Esophagus squamous epithelium (tissue), 5 donors: ENCODE measurements at places on chromosomes 5 and 9.

DNA sequence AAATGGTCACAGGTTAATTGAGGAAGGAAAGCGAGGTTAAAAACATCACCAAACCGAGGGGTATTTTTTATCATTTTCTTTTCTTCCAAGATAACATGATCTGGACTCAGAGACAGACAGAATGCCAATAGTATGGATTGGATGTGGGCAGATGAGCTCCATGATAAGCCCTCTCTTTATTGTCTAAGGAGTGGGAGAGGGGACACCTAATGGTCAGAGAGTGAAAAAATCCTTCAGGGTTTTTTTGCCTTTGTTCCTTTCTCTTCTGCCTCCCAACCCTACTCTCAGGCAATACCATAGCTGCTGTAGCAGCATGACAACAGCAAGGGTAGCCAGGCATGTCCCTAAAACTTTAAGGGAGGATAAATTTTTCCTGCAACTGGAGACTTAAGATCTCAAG lies 94.7 kb downstream of the DIRAS2 start:
- no peak for DNase-seq

- DNase-seq, result no peak
Observed at GRCh38 chr5:57499262-57500050, 16.8 kb upstream of the ACTBL2 start.

- DNase-seq, result no peak
Observed at GRCh38 chr5:132394667-132395259, 25.3 kb downstream of the SLC22A5 start.

DNA sequence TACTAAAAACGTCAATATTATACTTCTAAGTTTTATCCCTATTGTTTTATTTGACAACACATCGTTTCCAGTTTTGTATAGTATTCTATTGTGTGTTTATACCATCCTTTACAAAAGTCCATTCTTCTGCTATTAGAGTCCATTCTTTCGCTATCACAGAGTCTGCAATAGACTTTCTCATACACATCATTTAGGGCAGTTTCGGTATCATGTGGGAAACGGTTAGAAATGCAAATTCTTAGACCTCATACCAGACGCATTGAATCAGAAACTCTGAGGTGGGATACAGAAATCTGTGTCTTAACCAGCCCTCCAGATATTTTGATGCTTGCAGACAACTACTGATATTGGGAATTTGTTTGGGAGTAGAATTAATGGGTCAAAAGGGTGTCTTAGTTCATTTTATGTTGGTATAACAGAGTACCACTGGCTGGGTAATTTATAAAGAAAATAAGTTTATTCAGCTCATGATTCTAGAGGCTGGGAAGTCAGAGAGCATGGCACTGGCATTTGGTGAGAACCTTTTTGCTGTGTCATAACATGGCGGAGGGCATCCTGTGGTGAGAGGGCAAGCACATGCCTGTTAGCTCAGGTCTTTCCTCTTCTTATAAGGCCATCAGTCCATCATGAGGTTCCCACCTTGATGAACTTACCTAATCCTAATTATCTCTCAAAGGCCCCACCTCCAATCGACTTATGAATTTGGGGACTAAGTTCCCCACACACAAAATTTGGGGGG lies 21.1 kb downstream of the CARTPT start:
- no peak for DNase-seq

DNA sequence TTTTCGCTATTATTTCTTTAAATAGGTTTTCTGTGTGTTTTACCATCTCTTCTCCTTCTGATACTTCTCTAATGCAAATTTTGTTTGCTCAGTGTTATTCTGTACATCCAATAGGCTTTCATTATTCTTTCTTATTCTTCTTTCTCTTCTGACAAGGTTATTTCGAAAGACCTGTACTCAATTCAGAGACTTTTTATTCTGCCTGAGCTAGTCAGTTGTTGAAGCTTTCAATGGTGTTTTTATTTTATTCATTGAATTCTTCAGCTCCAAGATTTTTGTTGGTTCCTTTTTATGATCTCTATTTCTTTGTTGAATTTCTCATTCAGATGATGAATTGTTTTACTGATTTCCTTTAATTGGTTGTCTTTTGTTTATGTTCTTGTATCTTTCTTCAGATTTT lies 706.2 kb downstream of the NR2F1-AS1 start:
- DNase-seq, result no peak

DNA sequence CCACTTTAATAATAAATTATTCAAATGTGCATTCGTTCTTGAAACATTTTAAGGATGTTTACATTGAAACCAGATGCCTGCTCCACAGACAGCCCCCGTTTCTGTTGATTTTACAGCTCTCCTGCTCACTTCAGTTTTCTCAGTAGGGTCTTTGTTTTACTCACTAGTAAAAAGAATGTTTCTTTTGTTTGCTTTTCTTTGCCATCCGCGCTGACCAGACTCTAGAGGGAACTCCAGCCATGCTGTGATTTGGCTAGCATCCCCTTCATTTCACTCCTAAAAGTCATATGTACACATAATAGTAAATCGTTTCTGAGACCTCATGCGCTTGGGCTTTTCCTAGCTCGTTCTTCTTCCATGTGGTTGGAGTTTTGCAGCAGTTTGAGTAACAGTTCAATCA lies 28.7 kb upstream of the PALM2AKAP2 start:
- no peak for DNase-seq

DNA sequence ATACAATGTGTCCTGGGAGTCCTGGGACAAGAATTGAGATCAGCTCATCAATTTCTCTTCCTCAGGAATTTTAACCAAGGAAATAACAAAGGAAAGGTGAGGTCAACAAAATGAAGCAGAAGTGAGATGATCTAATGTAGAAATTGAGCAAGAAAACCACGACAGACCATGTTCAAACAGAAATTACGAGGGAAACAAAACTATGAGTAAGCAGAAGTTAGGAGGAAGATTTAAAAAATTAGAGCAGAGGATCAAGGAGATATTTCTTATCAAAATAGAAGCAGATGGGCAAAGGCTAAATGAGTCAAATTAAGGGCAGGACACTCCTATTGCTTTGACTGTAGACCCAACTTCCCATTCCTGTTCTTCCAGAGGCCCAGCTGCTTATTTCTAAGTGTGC lies 97.4 kb downstream of the HINT1 start:
- no peak for DNase-seq

DNA sequence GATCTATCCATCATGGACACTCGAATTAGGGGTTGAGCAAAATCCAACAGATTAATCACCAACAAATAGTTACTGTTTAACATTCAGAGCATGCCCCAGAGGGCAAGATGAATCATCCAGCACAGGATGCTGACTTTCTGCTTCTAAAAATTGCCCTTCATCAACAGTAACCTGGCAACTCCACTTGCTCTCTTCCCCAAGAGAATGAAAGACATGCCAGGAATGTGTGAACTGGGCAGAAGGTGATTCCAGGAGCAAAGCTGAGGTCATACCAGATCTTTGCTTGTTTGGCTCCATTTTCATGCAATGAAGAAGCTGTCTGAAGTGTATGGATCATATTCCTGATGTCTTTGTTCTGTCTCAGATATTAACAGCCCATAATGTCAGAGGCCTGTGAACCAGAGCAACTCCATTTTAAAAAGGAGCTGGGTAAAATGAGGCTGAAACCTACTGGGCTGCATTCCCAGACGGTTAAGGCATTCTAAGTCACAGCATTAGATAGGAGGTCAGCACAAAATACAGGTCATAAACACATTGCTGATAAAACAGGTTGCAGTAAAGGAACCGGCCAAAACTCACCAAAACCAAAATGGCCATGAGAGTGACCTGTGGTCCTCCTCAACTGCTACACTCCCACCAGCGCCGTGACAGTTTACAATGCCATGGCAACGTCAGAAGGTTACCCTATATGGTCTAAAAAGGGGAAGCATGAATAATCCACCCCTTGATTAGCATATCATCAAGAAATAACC lies 2.5 kb upstream of the ZNF367 start:
- no peak for DNase-seq

DNA sequence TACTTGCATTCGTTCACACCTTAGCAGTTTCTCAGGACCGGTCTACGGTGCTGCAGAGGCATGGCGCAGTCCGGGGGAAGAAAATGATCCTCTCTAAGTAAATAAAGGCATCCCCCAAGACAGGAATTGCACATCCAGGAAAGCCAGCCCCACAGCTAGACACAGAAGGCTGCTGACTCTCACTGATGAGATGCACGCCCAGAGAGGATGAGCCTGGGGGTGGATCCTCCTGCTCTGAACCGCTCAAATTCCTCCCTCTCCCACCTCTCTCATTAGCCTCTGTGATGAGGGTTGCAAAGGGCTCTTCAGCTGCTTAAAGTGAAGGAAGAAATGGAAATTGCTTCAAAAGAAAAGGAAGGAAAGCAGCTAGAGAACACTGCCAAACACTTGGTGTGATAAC lies 132.4 kb downstream of the TTLL11 start:
- DNase-seq, result no peak

- DNase-seq, result no peak
Observed at GRCh38 chr9:126117158-126117425, 209.5 kb upstream of the MVB12B start.

DNA sequence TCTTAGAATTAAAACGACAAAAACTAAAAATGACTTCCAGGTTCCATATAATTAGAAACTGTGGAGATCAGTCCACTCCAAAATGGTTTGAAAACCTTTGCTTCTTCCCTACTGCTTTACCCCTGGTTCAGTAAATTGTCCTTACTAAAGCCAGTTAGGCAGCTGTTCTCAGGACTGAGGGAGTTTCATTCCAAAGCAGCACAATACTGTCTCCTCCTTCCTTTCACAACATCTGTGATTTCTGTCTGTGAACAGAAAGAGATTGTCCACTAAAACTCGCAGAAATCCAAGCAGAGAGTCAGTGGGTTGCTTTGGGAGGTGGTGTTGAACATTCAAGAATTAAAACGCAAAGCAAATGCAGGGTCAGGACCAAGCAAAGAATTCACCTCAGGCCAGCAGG lies 740.8 kb upstream of the ZNF608 start:
- no peak for DNase-seq

DNA sequence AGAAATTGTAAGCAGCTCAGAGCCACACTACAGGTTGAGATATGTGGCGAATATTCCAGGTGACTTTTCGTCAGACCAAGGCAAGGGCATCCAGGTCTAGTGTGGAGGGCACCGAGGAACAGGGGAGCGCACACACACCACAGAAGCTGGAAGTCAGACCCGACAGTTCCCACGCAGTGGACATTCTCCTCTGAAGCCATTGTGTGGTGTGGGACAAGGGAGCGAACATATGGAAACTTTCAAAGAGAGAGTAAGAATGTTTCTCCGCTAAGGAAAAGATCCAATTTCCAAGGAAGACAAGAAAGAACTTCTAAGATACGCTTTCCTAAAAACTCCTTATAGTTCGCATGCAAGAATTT lies 141.4 kb upstream of the OTULINL start:
- DNase-seq, result no peak

- no peak for DNase-seq
Observed at GRCh38 chr5:133994990-133995333, 9.8 kb downstream of the VDAC1 start.

GRCh38 chr5:33182986-33183385 lies 257.8 kb upstream of the TARS1 start:
- DNase-seq, result no peak

- no peak for DNase-seq
Observed at GRCh38 chr9:79254900-79255650, 316.7 kb upstream of the TLE4 start.

- DNase-seq, result no peak
Observed at GRCh38 chr5:98593418-98593817, 180.0 kb upstream of the RGMB start.

DNA sequence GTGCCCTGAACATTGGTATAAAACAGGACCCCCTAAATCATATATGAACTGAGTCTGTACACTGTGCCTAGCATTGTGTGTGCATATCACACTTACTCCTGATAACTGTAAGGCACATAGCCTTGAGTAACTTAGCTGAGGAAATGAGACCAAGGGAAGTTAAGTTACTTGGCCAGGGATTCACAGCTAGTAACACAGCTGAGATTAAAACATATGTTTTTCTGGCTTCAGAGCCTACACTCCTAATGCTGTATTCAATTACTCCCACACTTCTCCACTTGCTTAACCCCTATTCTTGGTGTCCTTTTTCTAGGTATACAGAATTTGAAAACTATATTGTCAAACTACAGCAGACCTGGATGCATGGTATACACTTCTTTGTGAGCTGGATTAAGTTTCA lies 12.8 kb downstream of the GHR start:
- no peak for DNase-seq

DNA sequence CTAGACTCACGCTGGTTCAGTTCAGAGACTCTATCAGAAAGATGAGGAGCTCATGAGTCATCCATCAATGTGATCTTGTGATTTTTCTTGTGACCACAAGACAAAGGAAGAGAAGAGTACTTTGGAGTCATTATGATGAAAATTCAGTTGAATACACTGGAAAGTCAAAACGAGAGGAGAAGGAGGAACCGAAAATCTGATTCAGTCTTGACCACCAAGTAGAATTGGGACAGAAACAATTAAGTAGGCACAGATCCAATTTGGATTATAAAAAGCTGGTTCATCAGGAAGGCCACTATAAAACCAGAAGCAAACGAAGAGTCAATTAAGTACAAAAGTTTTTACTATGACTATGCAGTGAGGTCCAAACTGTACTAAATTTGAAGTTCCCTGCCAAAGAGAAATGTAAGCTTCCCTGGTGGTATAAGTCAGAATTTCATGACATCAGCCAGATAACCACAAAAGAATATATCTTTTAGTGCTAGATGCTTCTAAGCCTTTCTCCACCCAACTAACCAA lies 90.9 kb downstream of the THBS4 start:
- no peak for DNase-seq

GRCh38 chr9:8011974-8012373 lies 212.4 kb upstream of the DMAC1 start:
- no peak for DNase-seq

- no peak for DNase-seq
Observed at GRCh38 chr5:74055486-74056106, 429.6 kb downstream of the ARHGEF28 start.

DNA sequence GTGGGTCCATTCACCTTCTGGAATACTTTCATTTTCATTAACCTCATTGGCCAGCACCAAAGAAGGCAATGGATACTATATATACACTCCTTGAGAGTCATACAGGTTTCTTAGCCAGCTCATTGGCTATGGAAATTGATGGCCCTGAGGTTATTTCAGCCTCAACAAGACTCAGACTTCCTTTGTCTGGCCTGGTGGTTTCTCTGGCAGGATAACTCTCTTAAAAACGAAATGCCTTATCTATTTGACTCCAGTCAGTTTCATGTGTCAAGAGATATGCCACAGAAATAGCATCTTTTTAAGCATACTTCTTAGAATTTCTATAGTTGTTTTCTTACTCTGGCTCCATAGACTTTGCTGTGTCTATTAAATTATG lies 28.9 kb downstream of the CDH9 start:
- DNase-seq, result no peak

GRCh38 chr5:96195123-96195522 lies 233.5 kb upstream of the ELL2 start:
- DNase-seq, result no peak
